ENCODE measurements at places on chromosomes 1 and 21.

GRCh38 chr21:41429305-41429704 is 3.3 kb downstream of the MX1 start:
- DNase-seq = no peak

- DNase-seq = no peak
These were observed 66.9 kb upstream of the NEK2 start for GRCh38 chr1:211742272-211742671.

- DNase-seq = no peak
These were observed 41.0 kb downstream of the CEP350 start for GRCh38 chr1:179995576-179995975.

- no peak for DNase-seq
These were observed 133.1 kb upstream of the C1orf174 start for GRCh38 chr1:4033129-4033676.

DNA sequence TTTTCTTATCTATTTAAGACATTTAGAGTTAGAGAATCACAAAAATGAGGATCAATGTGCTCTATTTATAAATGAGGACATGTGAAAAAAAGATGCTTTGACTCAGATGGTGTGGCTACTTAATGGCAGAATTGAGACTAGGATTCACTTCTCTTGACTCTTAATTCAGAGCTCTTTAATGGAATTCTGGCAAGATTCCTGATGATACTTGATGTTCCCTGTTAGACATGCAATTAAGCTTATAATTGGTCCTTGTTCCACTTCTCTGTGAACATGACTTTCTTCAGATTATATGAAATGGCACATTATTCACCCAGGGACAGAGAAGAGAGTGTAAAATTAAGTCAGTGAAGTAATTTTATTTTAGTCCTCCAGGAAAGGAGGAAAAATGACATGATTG is 165.3 kb downstream of the LRRC7 start:
- DNase-seq = no peak

All from foreskin fibroblast (primary cell).